ENCODE measurements at places on chromosomes 5 and 9.

DNA sequence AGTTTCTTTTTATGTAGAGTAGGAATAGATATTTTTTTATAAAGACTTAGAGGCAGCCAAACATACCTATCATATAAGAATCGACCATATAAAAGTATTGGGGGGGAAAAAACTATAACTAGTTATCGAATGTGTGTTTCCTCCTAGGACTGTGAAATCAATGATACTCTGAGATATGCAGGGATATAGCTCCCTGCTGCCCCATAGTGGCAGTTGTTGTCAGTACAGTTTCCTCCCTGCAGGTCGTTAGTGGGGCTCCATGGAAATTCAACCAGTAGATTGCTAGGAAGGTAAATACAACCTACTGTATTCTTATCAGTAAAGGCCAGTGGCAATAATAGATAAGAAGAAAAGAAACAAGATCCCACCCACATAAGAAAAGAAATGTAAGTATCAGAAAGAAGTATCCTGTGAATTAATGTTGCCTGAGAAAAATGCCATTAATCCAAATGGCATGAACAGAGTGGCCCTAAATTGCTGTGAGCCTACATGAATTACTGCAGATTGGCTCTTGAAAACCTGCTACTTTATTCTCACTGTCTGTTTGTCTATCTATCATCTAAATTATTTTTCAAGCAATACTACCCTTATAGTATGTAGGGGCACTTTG, 136.9 kb upstream of the FBN2 start:
- DNase-seq, result peak; percentile 83

GRCh38 chr9:88270413-88270812, 117.8 kb upstream of the SPIN1 start:
- DNase-seq, result no peak

GRCh38 chr5:57445006-57445704, 37.5 kb downstream of the ACTBL2 start:
- no peak for DNase-seq

GRCh38 chr5:44051591-44051990, 337.6 kb downstream of the FGF10 start:
- no peak for DNase-seq

DNA sequence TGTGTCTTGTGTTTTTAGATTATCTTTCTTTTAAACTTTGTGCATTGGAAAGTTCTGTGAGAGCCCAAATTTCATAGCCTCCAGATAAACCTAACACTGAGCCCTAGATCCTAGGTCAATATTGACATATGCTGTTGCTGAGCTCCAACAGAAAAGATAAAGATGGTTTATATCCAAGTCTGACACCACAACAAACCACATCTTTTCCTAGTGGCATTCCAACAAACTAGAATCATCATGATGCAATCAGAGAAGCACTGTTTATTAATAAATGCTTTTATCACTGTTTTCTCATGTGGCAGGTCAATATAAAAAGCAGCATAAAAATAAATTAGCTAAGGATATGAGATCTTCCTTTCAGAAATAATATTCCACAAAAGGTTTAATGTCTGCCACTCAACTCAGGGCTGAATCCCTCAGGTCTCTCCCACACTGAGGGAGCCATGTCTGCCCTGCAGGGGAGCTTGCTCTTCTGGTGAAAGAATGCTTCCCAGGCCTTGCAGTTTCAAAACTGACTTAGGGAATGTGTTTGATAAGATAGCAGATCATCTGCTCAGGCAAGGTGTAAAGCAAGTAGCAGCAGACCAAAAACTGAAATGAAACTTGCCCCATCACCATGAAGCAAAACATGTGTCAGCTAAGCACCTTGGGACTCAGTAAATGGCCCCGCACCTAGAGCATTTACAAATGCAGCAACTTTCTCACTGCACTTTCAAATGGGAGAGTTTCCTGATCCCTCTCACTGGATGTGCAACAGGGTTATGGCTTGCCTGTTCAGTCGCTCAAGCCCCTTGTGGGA, 493.0 kb downstream of the AGTPBP1 start:
- DNase-seq, result no peak

DNA sequence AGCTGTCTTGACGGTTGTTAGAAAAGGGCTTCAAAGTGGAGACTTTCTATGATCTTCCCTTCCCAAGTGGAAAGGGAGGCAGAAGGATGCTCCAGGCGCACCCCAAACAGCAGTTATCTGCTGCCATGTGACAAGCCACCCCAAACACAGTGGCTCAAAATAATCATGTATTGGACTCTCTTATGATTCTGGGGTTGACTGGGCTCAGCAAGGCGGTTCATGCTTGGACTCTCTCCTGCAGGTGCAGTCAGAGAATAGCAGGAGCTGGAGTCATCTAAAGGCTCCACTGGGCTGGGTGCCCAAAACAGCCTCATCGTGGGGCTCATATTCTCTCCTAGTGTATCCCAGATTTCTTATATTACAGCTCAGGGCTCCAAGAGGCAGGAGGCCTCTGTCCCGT, 177.6 kb upstream of the IER5L start:
- no peak for DNase-seq
